ENCODE measurements at places on chromosomes 7 and 10.

DNA sequence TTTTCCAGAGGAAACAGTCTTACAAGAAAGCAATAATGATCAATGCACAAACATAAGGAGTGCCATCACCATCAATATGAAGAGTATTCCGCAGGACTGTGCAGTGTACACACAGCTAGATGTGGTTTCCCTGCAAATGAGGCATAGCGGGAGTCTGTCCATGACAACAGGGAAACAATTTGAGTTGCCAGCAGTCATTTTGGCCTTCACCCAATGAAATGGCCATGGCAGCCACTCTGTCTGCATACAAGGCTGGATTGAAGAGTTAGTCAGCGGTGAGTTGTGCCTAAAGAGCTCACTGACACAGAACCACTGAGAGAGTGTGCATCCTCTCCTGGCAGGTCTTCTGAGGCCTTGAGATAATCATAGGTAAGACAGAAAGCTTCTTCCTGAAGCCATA, 303.3 kb downstream of the IPMK start:
- no peak for DNase-seq

GRCh38 chr10:101297901-101298486, 56.0 kb upstream of the BTRC start:
- peak; percentile 49 for DNase-seq

- DNase-seq: no peak
These were observed 81.6 kb upstream of the INSYN2A start for GRCh38 chr10:127278001-127278400.

DNA sequence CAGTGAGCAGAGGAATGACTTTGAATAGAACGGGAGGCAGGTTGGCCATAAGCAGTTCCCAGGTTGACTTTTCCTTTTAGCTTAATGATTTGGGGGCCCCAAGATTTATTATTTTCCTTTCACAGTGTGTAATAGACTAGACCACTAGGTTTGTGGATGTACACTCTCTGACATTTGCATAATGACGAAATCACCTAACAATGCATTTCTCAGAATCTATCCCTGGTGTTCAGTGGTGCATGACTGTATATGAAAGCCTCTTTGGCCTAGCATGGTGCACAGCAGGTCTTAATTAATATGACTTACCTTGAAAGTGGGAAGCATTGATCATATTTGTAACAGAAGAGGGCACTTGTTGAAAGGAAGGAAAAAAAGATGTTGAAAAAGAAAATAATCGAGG, 761.9 kb downstream of the TYW1 start:
- no peak for DNase-seq

GRCh38 chr7:11786186-11786585, 45.8 kb downstream of the THSD7A start:
- no peak for DNase-seq

- no peak for DNase-seq
These were observed 429.4 kb upstream of the AKR1E2 start for GRCh38 chr10:4396401-4397283.

DNA sequence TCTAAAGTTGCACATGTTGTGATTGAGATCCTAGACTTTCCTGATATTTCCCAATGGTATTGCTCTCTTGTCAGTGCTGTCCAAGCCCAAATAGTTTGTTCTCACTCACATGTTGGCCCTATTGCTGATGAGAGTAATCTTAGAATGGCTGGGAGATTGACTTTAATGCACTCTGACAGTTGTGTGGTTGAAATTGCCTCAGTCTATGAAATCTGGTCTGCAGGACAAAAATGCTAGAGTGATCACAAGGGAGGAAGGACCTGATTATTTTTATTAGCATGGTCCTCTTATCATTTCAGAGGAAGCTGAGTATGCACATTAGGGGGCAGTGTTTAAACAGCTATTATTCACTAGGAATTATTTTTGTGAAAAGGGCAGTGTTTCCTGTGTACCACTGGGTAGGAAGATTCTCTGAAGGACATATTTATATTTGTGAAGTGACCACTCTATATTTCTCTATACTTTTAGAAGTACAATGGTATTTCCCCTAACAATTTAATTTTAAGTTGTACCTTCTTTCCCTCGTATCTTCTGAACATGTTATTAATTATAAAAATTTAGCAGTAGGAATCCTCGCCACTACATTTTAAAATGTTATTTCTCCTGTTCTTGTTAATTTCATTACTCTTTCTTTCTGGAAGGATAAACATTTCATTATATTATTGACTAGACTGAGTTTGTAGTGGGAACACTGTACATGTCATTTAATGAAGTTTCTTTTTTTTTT, 64.4 kb downstream of the SUGCT start:
- DNase-seq: no peak

GRCh38 chr10:110425684-110426293, 71.9 kb upstream of the DUSP5 start:
- DNase-seq: no peak

DNA sequence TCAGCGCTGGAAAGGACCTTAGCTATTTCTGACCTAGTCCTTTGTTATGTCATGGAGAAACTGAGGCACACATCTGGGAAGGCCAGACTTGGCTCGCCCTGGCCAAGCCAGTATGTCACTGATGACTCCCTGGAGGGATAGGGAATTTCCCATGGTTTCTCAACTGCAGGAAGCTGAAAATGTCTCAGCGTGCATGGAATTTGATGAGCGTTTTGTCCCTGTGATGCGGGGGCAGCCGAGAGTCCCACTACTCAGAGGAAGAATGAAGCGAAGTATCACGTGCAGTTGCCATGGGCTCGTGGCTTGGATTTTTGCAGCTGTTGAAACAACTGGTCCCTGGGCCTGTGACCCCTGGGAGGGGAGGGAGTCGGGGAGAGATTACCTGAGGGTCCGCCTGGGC, 44.8 kb downstream of the CLIP2 start:
- no peak for DNase-seq

DNA sequence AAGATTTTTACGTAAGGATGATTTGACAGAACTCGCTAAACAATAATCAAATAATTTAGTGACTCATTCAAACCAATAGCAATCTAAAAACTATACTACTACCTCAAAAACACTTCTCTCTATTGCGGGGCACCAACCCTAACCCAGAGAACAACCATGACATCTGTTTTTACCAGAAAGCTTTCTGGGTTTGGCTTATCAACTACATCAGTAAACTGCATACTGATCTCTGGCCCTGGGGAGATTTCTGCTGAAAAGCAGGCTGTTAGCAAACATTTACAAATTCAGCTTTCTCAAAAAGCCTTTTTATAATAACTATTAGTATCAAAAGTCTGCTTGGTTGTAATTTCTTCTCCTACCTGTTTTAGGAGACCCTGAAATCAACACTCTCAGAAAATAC, 144.5 kb upstream of the ZWINT start:
- DNase-seq: no peak

DNA sequence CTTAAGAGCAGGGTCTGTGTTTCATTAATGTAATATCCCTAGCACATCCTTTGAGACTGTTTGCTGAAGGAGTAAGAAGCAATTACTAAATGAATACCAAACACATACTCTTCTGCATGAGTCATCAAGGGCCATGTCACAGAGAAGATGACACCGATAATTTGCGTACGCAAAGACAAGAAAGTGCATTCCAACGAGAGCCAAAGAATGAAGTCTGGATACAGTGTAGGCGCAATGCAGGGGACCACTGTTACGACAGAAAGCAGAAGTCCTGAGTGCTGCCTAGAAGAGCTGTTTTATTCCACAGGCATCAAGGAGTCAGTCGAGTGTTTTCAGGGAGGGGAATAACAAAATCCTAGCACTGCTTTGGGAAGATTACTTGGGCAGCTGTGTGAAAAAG, 62.7 kb downstream of the VPS41 start:
- no peak for DNase-seq

GRCh38 chr7:24442170-24442777, 131.0 kb upstream of the PALS2 start:
- DNase-seq: no peak

GRCh38 chr7:133529861-133530260, 277.0 kb downstream of the EXOC4 start:
- no peak for DNase-seq

DNA sequence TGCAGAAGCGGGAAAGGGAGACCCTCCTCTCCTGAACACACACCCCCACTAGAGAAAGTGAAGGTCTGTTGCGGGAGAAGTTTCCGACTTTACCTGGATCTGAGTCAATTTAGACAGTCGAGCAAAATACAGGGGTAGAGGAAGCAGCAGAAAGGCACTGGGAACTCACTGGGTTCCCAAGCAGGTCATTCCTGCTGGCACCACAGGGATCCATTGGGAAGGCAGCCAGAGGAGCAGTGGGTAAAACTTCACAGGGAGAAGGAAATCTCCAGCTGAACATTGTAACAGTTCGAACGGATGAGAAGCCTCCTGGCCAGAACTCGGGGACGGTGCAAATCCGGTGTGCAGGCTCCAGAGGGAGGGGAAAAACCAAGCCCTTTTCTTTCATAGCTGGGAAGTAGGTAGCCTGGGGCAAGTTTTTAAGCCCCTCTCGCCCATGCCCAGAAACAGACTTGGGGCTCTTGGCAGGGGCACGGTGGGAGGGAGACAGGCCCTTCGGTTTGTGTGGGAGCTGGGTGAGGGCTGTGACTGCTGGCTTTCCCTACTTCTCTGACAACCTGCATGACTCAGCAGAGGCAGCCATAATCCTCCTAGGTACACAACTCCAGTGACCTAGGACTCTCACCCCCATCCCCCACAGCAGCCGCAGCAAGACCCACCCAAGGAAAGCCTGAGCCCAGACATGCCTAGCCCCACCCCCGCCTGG, 51.9 kb downstream of the DDC start:
- no peak for DNase-seq

DNA sequence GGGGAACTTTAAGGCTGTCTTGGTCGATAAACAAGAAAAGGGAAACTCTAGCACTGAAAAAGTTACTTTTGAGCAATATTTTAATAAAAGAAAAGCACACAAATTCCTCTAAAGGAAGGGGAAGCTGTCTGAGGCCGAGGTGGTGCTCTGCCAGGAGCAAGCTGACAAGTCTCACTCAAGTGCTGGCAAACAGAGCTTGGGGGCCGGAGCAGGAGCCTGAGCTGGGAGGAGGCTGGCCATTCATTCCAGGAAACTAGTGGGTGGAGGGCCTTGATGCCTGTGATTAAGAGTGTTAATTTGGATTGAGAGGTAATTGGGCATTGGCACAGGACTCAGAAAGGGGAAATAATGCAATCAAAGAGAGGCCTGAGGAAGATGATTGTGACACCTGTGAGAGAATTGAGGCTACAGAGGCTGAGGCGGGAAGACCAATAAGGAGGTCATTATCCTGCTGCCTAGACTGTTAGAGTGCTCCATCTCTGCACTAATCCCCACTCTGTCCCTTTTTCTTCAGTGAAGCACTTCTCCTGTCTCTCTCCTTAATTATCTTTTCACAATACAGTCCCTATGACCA, 154.9 kb upstream of the COL1A2 start:
- no peak for DNase-seq

GRCh38 chr10:22693371-22693784, 21.0 kb downstream of the PIP4K2A start:
- no peak for DNase-seq

GRCh38 chr7:129122078-129122750, 22.3 kb upstream of the TSPAN33 start:
- DNase-seq: no peak

DNA sequence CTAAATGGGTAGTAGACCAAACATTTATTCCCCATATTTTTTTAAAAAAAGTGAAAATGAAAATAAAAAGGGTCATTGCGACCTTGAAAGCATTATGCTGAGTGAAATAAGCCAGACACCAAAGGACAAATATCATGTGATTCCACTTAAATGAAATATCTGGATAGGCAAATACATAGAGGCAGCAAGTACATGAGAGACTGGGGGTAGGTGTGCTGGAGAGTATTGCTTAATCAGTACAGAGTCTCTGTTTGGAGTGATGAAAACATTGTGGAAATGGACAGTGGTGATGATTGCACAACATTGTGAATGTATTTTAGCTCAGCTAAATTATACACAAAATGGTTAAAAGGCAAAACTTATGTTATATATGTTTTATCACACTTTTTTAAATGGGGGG, 169.4 kb downstream of the AKR1D1 start:
- no peak for DNase-seq

GRCh38 chr7:137283153-137283552, 60.4 kb downstream of the PTN start:
- no peak for DNase-seq

- DNase-seq: no peak
These were observed 139.1 kb downstream of the ARHGAP12 start for GRCh38 chr10:31789555-31789954.

GRCh38 chr7:141302617-141303016, 228.8 kb downstream of the TMEM178B start:
- no peak for DNase-seq

GRCh38 chr7:64463636-64464375, 99.1 kb downstream of the ZNF680 start:
- DNase-seq: no peak

- DNase-seq: no peak
These were observed 167.8 kb downstream of the CCDC71L start for GRCh38 chr7:106493041-106493731.

- DNase-seq: peak; percentile 49
These were observed 3.0 kb downstream of the IRF5 start for GRCh38 chr7:128940494-128941322.

DNA sequence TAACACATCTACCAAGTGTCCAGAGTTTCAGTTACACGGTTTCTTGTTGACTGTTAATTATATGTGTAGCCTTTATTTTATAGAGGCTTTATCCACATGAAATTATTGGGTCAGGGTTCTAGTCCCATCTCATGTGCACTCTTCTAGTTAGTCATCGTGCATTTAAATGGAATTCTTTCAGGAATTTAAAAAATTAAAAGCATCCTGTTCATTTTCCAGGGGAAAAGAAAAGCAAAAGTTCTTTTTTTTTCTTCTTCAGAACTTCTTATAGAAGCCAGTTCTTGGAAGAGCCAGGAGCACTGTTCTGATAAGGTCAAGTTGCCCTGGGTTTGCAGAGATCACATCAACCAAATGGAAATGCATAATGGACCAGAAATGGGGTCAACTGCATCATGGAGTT, 324.7 kb downstream of the INHBA start:
- no peak for DNase-seq

- no peak for DNase-seq
These were observed 69.8 kb upstream of the AGR3 start for GRCh38 chr7:16951483-16952080.

DNA sequence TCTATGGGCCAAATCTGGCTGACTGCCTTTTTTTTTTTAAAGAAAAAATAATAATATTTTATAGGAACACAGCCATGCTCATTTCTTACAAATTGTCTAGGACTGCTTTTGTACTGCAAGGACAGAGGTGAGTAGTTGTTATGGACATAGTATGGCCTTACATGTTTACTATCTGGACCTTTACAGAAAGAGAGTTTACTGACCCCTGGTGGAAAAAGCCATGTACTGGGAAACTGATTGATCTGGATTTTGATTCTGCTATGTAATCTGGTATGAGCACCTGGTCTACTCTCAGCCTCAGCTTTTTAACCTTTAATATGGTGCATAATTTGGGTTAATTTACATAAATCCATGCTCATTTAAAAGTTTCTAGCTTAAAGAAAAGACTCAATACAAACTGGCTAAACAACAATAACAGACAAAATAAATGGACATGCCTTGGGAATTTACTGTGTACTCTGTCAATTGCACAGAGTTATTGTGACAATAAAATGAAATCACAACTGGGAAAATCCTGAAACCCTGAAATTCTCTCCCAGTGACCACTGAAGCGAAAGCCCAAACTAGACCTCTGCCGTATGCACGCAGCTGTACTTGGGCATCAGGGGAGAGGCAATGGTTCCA, 260.7 kb downstream of the BMPER start:
- no peak for DNase-seq

- no peak for DNase-seq
These were observed 527.6 kb upstream of the SORCS1 start for GRCh38 chr10:107692072-107692471.
